ENCODE measurements at places on chromosomes 11 and 22.

DNA sequence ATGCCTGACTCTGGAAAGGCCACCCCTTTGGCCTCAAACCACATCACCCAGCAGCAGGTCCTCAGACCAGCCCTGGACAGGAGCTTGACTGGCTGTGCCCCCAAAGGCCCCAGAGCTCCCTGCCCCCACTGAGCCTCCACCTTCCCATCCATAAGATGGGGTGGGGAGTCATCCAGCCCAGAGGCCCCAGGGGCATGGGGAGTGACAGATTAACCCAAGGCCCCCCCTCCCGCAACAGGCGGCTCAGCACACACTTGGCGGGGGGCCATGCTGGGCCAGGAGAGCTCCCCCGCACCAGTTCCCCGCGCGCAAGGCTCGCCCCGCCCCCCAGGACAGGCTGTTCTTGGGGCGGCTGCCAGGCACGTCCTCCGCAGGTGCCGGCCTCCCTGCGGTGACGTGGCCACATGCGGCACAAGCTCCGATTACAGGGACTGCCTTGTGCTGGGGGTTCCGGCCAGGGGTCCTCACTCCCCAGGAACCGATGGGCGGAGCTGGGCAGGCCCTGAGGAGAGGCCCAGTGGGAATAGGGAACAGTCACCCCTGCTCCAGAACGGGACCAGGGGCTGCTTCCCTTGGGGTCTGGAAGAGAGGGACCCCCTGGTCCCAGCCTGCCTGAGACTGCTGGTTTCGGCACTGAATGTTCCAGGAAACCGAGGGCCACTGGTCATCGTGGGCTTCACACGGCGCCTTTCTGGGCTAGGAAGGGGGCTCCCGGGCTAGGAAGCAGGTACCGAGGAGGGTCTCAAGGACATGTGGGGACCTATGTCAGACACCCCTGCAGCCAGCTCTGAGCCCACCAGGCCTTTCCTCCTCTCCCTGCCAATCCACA, 5.1 kb upstream of the CDKN1C start:
- DNase-seq, result no peak

DNA sequence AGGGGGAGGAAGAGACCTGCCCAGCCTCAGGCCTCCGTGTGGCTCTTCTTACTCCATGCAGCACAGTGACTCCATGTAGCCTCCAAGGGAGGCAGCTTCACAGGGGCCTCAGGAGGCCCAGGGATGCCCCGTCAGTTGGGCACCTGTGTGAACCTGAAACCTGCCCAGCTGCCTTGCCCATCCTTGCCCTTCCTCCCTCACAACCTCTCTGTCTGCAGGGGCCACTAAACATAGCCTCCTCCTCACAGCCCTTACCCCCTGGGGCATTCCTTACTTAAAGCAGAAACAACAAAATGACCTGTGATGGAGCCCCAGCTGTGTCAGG, 7.1 kb downstream of the LRRC32 start:
- no peak for DNase-seq

DNA sequence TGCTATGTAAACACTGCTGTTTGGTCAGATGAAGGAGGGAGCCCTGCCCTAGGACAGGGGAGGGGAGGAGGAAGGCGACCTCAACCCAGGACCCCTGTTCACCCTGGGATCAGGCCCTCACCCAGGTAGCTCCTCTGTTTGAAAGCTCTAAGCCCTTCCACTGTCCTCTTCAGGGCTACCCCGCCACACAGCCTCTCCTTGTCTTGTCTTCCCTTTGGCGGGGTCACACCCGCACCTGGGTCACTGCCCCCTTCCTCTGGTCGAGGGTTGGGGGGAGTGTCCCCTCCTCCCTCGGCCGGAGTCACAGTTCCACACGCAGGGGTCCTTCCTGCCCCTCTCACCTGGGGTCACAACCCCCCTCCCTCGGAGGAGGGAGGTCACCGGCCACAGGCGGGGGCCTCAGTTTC, 463 bp upstream of the PTPMT1 start:
- DNase-seq, result no peak

DNA sequence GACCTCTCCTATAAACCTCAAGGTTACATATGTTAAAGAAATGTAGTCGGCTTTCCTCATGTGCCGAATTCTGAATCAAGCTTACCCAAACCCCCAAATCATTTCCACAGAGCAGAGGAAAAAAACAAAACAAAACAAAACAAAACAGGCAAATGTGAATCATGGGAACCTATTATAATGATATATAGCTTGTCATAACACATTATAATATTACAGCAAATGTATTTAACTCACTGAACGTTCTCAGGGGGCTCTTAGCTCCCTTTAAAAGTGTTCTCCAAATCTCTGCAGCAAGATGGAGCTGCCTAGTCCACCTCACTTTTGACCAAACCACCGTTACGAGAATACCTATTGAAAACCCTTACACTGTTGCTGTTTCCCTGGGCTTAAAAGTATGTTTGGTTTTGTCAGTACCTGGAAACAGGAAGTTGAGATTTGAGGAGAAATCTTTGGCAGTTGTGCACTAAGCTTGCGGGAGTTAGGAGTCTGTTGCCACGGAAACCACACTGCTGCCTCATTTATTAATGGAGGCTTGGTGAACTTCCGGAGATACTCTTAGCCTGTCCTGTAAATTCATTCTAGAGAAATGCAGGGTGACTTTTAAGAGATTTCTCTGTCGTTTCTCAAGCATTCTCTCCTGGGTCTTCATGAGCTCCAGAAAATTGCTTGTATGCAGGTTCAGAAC, 167.0 kb upstream of the RASSF10 start:
- DNase-seq, result no peak

DNA sequence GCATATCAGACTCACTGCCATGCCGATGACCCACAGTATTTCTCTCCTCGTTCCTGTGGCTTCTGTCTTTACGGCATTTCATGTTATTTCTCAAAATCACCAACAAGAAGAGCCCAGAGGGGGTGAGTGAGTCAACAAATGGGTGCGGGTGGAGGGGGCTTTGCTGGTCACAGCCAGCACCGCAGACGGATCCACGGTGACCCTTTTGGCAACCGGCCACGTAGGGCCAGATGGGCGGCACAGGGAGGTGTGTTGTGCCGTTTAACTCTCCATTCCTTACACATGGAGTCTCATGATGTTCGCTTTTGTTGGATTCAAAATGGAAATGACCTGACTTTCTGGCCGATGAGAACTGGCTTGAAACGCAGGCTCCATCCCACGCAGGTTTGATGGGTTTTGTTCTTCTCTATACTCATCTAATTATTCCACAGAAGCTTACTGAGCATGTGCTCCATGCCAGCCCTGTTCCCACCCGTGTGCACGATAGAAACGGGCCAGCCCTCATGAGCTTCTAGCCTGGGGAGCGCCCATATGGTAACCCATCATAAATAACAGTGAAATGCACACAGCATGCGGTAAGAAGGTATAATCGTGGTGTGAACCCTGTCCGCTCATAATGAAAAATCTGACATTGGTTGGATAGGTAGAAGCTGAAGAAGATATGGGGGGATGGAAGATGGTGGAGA, 319.9 kb downstream of the BRD1 start:
- no peak for DNase-seq

- DNase-seq, result no peak
Measured at GRCh38 chr11:47317064-47317828, 35.3 kb downstream of the MYBPC3 start.

DNA sequence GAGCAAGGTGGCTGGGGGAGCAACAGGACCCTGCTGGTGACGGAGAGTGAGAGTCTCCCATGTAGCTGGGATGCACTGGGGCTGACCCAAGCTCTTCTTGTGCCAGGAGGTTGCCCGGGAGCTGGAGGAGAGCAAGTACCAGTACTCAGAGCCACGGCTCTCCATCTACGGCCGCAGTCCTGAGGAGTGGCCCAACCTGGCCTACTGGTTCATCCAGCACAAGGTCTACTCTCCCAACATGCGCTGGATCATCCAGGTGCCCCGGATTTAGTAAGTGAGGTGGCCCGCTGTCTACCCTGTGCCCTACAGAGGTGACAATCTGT, 40.4 kb downstream of the AMPD3 start:
- DNase-seq, result no peak

DNA sequence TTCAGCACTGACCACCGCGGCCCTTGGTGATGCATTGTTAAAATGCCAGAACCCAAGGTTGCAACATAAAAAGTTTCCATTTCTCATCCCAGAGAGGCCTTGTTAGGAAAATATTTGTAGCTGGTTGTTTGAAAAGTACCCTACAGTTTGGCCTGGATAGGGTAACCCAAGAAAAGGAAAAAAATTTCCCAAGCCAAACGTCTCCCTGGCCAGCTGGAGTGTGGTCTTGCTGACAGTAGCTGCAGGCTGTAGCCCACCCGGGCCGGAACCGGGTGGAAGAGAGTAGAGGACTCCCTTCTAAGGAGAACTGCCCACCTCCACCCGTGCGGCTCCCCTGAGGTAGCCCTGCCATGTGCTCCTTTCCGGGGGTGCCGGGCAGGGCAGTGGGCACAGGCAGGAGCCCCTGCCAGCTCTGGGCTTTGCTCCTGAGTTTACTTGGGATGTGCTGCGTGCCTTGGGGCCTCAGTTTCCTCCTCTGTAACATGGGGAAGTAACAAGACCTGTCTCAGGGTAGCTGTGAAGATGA, 38.5 kb downstream of the IGHMBP2 start:
- no peak for DNase-seq

GRCh38 chr11:114260483-114260882, 35.7 kb upstream of the NNMT start:
- DNase-seq, result no peak

DNA sequence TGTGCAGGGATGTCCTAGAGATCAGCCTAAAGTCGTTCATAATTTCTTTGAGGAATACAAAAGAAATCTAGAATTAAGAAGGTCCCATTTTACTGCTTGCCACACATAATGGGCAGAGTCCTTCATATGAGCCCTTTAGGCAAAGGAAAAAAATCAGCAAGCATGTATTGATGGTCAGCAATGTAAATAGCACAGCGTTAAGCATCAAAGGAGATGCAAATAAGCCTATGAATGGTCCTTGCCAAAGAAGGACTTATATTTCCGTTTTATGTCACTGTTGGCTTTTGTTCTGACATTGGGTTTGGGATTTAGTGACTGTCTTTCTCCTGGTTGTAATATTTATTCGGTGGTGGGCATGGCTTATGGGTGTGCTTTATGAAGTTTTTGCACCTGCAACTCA, 69.8 kb downstream of the CD44 start:
- no peak for DNase-seq

DNA sequence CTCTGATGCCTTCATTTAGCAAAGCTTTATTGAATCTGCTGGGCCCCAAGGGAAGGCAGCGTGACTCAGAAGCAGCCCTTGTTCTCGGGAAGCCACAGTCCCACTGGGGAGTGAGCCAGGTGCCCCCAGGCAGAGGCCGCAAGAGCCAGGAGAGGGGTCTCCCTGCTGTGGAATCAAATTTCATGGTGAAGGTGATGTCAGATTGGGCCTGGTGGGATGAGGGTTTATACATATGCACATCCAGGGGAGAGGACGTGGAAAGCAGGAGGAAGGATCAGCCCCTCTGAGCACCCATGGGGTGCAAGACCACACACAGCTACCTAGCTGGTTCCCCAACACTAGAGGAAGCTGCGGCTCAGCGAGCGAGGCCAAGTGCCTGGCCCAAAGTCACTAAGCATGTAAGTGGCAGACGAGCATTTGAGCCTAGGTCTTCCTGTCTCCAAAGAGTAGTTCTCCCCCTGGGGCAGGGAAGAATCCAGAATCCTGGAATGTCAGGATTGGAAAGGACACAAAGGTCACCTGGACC, 2.0 kb downstream of the SYNGR1 start:
- no peak for DNase-seq

DNA sequence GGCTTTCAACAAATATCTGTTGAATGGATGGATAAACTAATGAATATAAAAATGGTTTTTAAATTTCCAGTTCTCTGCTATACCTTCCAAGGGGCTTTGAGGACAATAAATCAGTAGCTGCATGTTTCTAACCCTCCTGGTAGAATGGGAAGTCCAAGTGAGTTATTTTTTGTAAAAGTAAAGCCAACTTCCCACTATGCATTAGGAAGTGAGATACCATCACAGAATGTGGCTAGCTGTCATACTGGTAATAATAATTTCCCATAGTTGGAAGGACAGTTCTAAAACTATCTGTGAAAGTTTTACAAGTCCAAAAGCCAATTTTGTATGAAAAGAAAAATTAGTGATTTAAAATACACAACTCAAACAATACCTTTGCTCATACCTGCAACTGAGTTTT, 50.0 kb downstream of the TMEM123 start:
- DNase-seq, result no peak

- DNase-seq, result no peak
Measured at GRCh38 chr11:64759131-64759721, 548 bp downstream of the PYGM start.

DNA sequence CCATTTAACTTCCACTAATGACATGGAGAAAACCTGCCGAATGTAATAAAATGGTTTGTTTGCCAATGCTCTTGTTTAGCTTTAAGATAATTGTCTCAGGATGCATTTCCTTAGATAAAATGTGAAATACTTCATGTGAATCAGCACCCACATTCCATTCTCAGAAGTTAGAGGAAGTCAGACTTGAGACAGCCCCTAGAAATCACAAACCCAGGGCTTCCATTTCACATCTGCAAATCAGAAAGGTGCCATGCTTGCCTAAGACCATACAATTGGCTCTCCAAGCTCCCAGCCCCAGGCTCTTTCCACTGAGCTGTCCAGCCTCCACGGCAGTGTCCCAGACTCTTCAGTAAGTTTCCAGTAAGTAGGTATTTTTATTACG, 35.6 kb upstream of the ADORA2A start:
- no peak for DNase-seq

DNA sequence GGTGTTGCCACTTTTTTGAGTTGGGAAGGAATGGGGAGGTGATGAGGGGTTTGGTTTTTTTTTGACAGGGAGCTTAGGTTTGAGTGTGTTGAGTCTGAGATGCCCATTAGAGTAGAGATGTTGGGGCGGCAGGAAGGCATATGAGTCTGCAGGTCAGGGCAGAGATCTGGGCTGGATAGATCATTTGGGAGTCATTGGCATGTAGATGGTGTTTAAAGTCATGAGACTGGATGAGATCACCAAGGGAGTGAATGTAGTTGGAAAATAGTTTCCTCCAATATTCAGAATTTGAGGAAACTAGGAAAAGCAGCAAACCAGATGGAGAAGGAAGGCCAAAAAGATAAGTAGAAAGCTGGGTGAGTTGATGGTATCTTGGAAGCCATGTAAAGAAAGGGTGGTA, 2.1 kb upstream of the ANAPC15 start:
- no peak for DNase-seq

DNA sequence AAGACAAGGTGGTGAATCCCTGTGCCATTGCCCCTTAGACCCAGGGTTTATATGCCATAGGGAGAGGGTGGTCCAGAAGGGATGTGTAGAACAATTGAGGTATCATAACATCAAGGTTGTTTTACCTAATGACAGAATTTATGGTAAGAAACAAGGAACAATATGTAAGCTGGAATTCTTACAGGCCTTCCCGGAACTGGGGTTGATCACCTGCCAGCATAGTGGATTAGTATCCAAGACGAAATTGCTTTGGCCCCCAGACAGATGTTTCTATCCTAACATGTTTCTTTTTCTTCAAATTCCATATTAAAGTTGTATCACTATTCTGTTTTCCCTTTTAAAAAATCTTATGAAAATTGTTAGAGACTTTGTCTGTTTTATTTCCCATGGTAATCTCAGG, 343.8 kb upstream of the ANO3 start:
- no peak for DNase-seq

DNA sequence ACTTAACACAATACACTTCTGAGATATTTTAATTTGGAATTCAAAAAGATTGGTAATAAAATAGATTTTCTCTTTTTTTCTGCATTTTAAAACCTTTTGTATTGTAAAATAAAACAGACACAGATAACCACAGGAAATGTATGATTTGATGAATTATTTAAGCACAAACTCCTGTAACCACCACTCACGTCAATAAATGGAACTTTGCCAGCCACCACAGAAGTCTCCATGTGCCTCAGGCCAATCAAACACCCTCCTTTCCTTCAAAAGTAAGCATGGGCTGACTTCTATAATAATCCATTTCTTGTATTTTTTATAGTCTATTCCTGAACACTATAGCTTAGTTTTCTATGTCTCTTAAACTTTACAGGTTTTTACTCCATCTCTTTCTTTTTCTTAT, 721.7 kb downstream of the DLG2 start:
- DNase-seq, result no peak
